ENCODE measurements at places on chromosomes 3 and 15.

DNA sequence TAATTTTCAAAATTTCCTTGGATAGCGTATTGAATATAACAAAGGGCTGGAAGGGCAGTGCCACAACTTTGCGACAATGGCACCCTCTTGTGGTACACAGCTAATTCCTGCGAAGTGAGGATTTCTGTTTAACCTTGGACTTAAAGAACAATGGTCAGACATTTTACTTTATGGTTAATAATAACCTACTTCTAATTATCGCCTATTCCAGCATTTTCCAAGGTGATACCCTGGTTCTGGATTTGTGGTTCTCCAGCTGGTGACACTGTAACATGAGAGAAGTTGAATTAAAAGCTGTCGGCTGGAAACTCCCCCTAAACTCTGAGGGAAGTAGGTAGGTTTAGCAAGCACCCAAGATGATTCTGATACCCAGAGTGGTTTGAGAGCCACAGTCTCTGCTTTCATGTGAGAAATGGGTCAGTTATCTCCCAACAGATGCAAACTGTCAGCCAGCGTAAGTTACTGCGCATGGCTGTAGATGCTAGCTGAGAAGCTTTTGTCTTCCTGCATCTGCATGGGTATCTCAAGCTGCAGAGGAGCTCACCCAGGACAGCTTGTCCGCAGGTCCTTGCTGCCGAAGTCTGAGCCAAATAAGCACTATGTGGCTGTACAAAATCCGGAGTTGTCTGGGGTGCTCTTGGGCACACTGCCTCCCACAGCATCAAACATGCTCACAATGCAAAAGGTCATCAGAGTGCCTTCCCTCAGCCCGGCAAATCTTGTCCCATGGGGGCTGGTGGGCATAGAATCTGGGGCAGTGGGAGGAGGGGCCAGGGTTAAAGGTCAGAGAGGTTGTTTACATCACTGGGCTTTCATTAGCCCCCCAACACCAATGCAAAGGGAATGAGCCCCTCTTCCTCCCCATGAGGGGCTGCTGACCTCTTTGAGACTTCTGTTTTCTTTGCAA is 6.6 kb upstream of the CHSY1 start:
- no peak for DNase-seq

GRCh38 chr15:68335655-68336054 is 58.1 kb downstream of the FEM1B start:
- no peak for DNase-seq

DNA sequence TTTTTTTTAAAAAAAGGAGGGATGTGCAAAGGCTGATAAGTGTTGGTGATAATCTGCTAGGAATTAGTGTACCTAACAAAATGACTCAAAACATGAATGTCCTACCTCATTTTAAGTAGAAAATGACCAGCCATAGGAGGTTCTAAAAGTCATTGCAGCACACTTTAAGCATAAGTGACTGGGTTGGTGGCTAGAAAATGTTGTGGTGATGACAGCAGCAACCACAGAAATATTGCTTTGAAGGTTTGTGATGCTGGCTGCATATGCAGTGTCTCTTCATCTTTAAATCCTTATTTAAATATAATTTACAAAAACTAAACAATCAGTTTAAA is 55.2 kb downstream of the CMSS1 start:
- DNase-seq, result no peak

- no peak for DNase-seq
These were observed 28.7 kb downstream of the DLEC1 start for GRCh38 chr3:38067508-38068233.

DNA sequence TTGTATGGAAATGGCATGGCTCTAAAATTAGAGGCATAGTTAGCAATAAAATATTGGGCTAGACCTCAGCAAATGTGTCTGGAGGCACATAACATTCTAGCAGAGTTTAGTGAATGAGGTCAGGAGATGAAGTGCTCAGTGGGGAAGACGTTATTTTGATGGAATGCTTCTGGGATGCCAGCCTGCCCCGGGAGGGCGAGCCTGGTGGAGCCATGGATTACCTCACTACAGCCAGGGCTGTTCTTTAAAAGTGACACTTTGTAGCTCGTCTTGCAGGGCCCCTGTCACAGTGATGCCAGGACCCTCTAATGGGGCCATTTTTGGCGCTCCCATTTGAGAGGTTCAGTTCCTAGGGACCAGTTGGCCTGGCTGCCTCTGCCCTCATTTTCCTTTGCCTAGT is 48.5 kb downstream of the PXYLP1 start:
- DNase-seq, result no peak

DNA sequence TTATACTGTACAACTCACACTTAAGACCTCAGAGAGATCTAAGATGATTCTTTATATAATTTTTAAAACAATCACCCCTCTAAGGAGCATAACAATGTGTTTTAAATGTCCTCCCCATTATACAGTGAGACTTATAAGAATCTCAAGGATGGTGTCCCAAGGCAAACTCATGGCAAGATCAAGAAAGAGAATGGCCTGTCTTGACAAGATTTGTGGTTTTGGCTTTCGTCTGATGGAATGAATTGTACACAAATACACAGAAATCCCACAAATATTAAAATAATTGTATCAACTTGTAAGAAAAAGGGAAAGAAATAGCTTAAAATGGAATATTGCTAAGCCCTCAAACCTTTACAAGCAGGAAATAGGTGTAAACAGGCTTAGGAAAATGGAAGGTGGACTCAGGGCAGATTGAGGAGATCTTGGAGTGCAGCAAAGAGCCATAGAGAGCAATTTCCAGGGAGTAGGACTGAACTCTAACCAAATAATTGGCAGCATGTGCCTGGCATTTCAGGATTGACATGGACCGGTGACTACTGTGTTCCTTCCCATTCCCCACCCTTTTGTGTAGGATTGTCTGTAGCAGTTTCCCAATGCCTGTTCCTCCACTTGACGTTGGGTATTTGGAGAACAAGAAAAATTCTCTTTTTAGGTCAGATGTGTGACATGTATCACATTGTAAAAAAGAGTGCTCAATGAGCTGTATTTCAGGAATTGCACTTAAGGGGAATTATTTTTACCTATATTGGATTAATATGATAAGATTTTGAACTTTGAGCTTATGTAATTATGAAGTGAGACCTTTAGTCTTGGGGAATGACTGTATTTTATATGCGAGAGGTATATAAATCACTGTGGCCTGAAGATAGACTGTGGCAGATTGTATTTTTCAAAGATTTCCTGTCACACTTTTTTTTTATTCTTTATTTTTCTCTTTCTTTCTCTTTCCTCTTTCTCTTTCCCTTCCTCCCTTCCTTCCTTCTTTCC is 317.8 kb upstream of the SLITRK3 start:
- DNase-seq, result no peak

DNA sequence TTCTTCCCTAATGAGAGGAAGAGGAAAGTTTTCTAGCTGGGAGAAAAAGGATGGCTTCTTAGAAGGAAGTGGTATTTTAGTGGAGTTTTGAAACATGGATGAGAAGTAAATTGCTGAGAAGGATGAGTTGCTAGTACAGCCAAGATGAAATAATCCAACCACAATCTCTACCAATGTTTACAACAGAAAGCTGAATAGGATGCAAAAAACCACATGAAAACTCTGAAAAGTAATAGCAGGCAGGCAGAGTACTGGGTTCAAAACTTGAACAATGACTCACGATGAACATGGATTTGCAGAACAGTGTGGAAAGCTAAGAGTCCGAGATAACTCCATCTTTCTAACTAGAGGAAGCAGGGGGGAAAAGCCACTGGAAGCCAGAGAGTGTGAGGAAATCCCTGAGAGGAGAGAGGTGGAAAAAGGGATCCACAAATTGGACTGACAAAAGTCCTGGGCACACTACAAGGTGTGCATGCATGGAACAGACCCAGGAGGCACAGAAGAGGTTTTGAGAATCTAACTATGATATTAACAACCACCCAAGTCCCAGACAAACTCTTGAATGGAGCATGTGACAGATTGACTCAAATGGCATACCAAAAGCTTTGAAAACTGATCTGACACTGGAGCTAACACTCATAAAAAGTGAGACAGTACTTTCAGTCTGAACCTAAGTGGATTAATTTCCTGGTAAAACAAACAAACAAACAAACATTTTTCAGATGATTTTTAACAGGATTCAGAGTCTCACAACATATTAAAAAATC is 76.7 kb downstream of the ST6GAL1 start:
- no peak for DNase-seq

- DNase-seq, result no peak
These were observed 58.8 kb downstream of the SLCO3A1 start for GRCh38 chr15:91912336-91912735.

DNA sequence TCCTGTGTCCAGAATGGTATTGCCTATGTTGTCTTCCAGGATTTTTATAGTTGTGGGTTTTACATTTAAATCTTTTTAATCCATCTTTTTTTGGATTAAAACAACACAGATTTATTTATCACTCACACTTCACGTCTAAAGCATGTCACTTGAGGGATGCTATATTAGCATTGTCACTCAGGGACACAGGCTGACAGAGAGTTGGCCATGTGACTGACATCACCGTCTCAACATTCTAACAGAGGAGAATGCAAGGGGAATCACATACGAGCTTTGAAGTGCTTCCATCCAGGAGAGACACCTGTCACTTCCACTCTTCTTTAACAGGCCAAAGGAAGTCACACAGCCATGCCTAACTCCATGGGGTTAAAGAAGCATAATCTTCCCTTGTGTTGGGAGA is 204.6 kb upstream of the AZI2 start:
- DNase-seq, result no peak

DNA sequence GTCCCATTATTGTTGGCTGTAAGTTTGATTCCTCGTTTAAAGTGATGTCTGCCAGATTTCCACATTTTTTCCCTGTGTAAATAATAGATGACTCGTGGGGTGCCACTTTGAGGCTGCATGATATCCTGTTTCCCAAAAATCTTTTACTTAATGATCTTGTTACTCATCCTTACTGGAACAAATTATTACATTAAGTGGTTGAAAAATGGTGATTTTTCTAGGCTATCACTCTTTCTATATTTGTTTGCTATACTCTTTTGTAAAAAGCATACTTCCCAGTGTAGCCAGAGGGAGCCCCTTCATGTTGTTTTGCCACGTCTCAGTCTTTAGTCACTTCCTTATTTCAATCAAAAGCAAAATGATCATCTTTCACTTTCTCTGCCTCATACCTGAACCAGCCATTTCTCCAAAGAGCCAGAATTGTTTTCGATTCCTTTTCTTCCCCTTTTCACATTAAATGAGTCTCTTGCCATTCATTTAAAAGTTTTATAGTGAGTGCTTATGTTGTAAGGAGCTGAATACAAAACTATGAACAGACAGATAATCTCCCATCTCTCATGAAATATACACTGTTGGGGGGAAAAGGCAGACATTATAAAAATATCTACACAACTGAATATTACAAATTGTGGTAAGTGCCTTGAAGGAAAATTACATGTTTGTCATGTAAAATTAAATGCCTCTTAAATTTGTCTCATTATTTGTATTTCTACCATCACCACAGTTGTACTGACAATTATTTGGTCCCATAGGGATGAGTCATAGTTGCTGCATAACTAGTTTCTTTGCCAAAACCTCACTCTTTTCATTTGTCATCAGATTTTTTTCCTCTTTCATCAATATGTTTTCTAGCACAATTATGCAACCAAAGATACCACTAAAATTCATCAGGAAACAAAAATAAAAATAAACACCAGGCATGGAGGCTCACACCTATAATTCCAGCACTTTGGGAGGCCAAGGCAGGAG is 41.5 kb downstream of the ADGRG7 start:
- DNase-seq, result no peak

DNA sequence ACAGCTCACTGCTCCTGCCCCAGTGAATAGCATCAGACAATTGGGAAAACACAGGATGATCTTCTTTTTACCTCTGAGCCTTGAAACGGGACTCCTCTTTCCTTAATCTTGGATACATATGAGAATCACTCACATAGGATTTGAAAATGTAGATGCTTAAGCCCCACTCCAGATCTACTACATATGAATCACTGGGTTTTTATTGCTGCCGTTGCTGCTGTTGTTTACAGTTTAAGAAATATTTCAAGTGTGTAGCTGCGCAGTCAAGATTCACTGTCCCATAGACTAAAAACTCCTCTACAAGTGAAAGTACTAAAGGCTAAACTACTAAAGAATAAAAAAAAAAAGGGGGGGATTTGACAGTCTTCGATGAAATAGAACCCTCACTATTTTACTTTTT is 765.9 kb downstream of the NTRK3 start:
- DNase-seq, result no peak

- no peak for DNase-seq
These were observed 177.5 kb downstream of the PGPEP1L start for GRCh38 chr15:98830034-98830634.

DNA sequence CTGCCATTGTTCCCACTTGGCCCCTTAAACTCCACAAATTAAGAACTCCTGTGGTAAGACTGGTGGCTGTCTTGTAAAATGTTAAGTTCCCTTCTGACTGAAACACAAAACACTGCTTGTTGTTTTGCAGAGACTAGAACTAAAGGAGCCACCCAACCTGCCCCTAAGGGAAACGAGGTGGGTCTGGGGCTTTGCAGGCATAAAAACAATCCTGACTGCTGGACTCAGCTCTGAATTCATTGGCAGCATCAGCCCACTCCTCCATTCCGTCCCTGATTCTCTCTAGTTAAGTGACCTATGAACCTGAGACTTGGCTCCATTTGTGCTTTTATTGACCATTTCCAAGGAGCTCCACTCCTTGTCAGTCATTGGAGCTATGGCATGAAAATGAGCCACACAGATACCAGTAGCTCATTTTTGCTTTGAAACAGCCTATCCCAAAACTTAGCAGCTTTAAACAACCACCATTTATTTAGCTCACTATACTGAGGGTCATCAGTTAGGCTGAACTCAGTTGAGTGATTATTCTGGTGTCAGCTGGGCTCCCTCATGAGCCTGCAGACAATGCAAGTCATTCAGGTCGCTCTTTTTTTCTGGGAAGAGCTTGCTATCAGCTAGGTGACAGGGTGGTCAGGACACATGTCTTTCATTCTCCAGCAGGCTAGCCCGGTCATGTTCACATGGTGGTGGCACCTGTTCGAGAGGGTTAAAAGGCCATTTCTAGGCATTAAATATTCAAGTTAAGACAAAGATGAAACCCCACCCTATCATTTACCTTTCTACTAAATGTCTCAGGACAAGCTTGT is 175.1 kb upstream of the CTNNB1 start:
- no peak for DNase-seq

- DNase-seq, result no peak
These were observed at the start of gene UBAP1L for GRCh38 chr15:65115086-65115485. UBAP1L (minus strand) TSS chr15:65115200; CDS start chr15:65106215, 8,985 bp downstream.

DNA sequence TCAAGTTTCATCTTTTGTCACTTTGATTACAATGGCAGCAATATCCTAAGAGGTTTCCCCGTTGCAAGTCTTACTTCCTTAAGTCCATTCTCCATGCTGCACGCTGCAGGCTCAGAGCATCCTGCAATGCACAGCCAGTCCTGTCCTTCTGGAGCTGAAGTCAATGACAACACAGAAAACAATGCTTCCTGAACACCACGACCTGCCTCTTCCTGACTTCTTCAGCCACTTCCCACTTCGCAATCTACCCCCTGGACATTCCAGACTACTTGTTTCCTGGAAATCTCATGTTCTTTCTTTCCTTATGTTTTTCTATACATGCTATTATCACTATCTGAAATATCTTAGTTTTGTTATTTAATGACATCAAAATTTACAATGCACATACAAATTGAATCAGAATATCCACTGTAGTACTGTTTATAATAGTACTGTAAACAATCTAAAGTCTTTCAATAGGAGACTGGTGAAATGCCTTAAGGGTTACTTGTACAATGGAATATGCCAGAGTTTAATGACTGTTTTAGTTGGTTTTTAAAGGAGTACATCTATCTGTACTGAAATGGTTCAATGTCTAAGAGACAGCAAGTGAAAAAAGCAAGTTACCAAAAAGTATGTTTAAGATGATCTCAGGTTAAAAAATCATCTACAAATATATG is 113.7 kb upstream of the PRTG start:
- no peak for DNase-seq

GRCh38 chr3:16546186-16547010 is 32.9 kb upstream of the RFTN1 start:
- no peak for DNase-seq
